Suprapubic skin (tissue), 4 donors: ENCODE measurements at places on chromosomes 13 and 19.

GRCh38 chr13:112744168-112745021, 54.6 kb downstream of the ATP11A start:
- no peaks in the 10 kb centered on the region for H3K36me3 ChIP-seq
- H3K4me1 ChIP-seq = peaks cover 20% of the 10 kb centered on the region
- no peak overlapping the region for H3K4me3 ChIP-seq
- no peaks in the 10 kb centered on the region for H3K27me3 ChIP-seq
- no peak for DNase-seq
- no peak overlapping the region for H3K27ac ChIP-seq

GRCh38 chr13:31982540-31982939, 49.0 kb upstream of the FRY start:
- peaks cover 12% of the 10 kb centered on the region for H3K4me1 ChIP-seq
- peak; percentile 68 for DNase-seq
- H3K36me3 ChIP-seq = no peaks in the 10 kb centered on the region
- H3K27ac ChIP-seq = no peak overlapping the region

GRCh38 chr13:59631271-59631670, 532.5 kb downstream of the DIAPH3 start:
- no peaks in the 10 kb centered on the region for H3K36me3 ChIP-seq
- no peak overlapping the region for H3K4me3 ChIP-seq
- no peak for DNase-seq
- H3K27ac ChIP-seq = no peak overlapping the region
- no peaks in the 10 kb centered on the region for H3K27me3 ChIP-seq

DNA sequence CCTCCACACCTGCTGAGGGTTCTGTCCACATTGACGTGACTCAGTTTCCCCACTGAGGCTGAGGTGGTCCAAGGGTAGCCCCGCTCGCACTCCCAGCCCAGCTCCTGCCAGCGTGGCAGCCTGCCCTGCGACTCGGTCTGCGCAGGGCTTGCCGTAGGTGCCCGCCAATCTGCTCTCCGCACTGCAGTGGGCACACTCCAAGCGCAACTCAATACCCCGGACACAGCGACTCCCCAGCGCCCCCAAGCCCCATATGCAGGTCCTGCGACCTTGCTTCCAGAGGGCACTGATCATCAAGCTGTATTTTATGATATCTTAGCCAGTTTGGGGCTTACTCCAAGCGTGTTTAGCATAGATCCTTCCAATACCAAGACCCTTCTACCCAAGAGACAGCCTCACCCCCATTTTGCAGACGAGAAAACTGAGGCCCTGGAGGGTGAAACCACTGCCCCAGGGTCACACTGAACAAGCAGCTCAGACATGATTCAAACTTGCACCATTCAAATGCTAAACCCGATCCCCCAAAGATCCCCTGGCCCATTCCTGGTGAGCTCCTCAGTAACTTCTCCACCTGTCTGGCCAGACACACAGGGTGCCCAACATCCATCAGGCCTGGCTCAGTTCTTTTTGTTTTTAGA, 13.5 kb downstream of the PTPRS start:
- H3K4me3 ChIP-seq = no peak overlapping the region
- no peak overlapping the region for H3K27ac ChIP-seq
- DNase-seq = no peak
- H3K36me3 ChIP-seq = no peaks in the 10 kb centered on the region
- H3K27me3 ChIP-seq = peaks cover 4% of the 10 kb centered on the region

GRCh38 chr13:41099986-41100385, 32.6 kb downstream of the KBTBD6 start:
- H3K27me3 ChIP-seq = no peaks in the 10 kb centered on the region
- no peak overlapping the region for H3K4me3 ChIP-seq
- H3K36me3 ChIP-seq = no peaks in the 10 kb centered on the region
- H3K27ac ChIP-seq = no peak overlapping the region

- H3K4me3 ChIP-seq = no peak overlapping the region
- H3K36me3 ChIP-seq = no peaks in the 10 kb centered on the region
- H3K27ac ChIP-seq = no peak overlapping the region
- no peaks in the 10 kb centered on the region for H3K27me3 ChIP-seq
- H3K4me1 ChIP-seq = peaks cover 14% of the 10 kb centered on the region
Measured at GRCh38 chr13:27406178-27406939, 18.1 kb upstream of the GTF3A start.

GRCh38 chr13:77040835-77041234, 13.9 kb upstream of the FBXL3 start:
- no peak overlapping the region for H3K27ac ChIP-seq
- H3K27me3 ChIP-seq = no peaks in the 10 kb centered on the region
- DNase-seq = no peak
- H3K4me3 ChIP-seq = no peak overlapping the region
- peaks cover 11% of the 10 kb centered on the region for H3K36me3 ChIP-seq
- no peaks in the 10 kb centered on the region for H3K4me1 ChIP-seq

DNA sequence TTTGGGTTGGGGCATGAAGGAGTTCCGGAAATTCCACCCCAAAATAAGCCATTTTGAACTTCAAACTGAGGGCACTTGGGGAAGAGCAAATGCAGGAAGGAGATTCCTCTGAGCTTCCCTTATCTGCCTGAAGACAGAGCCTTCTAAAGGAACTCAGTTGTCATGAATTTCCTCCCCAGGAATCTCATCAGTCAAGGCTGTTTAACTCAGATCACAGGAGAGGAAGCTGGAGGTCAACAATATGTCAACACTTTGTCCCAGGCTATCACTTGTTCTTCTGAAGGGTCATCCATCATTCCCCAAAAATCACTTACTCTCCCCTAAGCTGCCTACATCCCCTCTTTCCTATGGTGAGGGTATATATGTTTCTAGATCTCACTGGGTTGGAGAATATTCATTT, 26.0 kb upstream of the CHST8 start:
- no peaks in the 10 kb centered on the region for H3K4me1 ChIP-seq
- no peak overlapping the region for H3K4me3 ChIP-seq
- H3K27me3 ChIP-seq = no peaks in the 10 kb centered on the region
- H3K36me3 ChIP-seq = no peaks in the 10 kb centered on the region
- H3K27ac ChIP-seq = no peak overlapping the region
- DNase-seq = no peak

DNA sequence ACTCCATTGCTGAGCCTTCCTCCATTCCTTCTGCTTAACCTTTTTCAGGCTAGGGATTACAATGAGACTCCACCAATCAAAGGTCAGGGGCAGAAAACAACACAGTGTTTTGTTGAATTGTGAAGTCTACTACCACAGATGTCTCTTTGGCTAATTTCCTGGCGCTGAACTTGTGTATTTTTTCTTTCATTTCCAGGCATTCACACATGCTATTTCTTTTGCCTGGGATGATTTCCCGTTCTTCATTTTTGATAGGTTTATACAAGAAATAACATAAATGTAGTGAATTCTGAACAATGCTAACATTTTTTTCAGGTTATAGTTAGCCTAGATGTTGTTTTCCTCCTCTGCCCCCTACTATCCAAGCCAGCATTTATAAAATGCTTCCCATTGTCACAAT, 64.3 kb downstream of the OLFM4 start:
- H3K36me3 ChIP-seq = no peaks in the 10 kb centered on the region
- no peak overlapping the region for H3K4me3 ChIP-seq
- H3K27me3 ChIP-seq = no peaks in the 10 kb centered on the region
- H3K27ac ChIP-seq = no peak overlapping the region

DNA sequence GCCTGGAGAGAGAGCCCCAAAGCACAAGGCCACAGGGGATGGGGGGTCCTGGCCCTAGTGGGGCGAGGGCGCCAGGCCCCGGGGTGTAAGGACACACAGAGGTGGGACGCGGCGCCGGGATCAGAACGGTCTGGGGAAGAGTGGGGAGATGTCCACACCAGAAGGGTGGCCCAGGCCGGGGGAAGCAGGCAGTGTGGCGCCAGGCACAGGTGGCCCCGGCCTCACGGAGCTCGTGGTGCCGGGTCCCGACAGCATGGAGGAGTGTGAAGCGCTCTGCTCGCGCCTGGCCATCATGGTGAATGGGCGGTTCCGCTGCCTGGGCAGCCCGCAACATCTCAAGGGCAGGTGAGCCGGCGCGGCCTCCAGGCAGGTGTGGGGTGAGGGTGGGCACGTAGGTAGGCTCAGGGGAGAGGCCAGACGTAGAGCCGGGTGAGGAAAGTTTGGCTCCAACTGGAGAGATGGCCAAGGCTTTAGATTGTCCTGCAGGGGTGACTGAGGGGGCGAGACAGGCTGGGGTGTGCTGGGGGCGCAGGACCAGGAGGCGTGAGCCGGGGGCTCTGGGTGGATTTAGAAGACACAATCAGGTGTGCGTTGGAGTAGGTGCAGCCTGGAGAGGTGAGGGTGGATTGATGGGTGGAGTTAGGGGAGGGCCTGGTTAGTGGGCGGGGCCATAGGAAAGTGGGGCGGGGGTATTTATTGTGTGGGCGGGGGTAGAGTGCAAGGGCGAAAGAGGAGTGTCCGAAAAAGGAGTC, 2.9 kb upstream of the ARHGAP45 start:
- H3K4me1 ChIP-seq = peaks cover 44% of the 10 kb centered on the region
- H3K27ac ChIP-seq = no peak overlapping the region
- H3K4me3 ChIP-seq = no peak overlapping the region
- H3K27me3 ChIP-seq = peaks cover 27% of the 10 kb centered on the region
- peaks cover 6% of the 10 kb centered on the region for H3K36me3 ChIP-seq
- no peak for DNase-seq

DNA sequence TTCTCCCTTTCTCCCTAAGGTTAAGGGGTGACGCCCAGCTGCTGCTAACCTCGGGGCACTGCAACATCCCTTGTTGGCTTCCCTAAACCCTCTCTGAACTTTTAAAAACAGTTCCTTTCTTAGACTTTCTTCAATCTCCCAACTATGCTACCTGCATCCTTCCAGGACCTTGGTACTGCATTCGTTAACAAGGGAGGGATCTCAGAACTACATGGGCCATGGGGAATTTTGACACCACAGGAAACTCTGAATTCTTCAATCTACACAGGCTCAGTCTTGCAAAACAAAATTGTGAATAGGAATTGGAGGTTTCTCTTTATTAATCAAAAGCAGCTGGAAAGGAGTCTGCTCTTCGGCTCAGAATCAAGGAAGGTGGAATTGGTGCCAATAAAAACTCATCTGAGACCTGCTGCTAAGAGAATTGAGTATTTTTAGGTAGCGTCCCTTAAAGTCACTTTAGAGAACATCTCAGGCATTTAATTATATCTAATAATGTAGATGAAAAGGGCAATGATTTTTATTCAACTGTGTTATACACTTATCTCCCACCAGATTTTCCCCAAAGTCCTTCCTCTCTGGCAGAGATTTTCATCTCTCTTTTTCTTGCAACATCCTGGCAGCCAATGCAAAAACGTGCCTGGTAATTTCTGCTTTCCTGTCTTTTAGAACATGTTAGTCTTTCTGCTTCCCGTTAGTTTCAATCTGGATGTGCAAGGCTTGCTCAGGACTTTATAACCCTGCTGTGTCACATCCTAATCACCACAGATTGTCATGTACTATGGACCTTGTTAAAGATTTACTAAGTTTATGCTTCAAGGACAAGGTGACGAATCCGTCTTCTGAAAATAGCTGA, 69.1 kb upstream of the SLC15A1 start:
- peak overlapping the region; percentile 60 for H3K27ac ChIP-seq
- no peak for DNase-seq
- H3K4me3 ChIP-seq = no peak overlapping the region
- peaks cover 44% of the 10 kb centered on the region for H3K4me1 ChIP-seq

DNA sequence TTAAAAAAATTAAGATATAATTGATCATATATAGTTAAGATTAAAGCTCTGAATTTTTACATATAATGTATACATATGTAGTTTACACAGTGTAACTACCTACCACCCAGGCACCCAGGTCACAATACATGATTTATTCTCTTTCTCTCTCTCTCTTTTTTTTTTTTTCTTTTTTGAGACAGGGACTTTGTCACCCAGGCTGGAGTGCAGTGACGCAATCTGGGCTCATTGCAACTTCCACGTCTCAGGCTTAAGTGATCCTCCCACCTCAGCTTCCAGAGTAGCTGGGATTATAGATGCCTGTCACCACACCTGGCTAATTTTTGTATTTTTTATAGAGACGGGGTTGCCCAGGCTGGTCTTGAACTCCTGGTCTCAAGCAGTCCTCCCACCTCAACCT, 18.8 kb upstream of the CLASRP start:
- H3K4me1 ChIP-seq = peaks cover 3% of the 10 kb centered on the region
- no peak overlapping the region for H3K27ac ChIP-seq
- H3K27me3 ChIP-seq = no peaks in the 10 kb centered on the region
- H3K36me3 ChIP-seq = peaks cover 12% of the 10 kb centered on the region

GRCh38 chr19:5172859-5173630, 167.6 kb downstream of the PTPRS start:
- H3K4me3 ChIP-seq = no peak overlapping the region
- H3K36me3 ChIP-seq = no peaks in the 10 kb centered on the region
- no peak for DNase-seq
- peaks cover 6% of the 10 kb centered on the region for H3K4me1 ChIP-seq
- peak overlapping the region; percentile 50 for H3K27ac ChIP-seq
- H3K27me3 ChIP-seq = no peaks in the 10 kb centered on the region

DNA sequence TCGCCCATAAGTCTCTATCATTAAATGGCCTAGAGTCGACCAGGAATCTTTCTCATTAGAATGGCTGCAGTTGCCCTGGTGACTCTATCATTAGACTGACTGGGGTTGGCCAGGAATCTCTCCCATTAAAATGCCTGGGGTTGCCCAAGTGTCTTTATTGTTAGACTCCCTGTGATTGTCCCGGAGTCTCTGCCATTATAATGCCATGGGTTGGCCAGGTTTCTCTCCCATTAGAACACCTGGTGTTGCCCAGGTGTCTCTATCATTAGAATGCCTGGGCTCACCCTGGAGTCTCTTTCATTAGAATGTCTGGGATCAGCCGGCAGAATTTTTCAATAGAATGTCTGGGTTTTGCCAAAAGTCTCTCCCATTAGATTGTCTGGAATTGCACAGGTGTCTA, 1459.3 kb downstream of the UQCRFS1 start:
- H3K4me3 ChIP-seq = no peak overlapping the region
- H3K4me1 ChIP-seq = no peaks in the 10 kb centered on the region
- no peaks in the 10 kb centered on the region for H3K27me3 ChIP-seq
- no peak overlapping the region for H3K27ac ChIP-seq

- H3K4me3 ChIP-seq = no peak overlapping the region
- no peak overlapping the region for H3K27ac ChIP-seq
- no peaks in the 10 kb centered on the region for H3K36me3 ChIP-seq
- no peaks in the 10 kb centered on the region for H3K4me1 ChIP-seq
Measured at GRCh38 chr13:109628251-109628699, 158.1 kb downstream of the IRS2 start.

- H3K4me1 ChIP-seq = peaks cover 26% of the 10 kb centered on the region
- no peak overlapping the region for H3K27ac ChIP-seq
- no peak for DNase-seq
- H3K27me3 ChIP-seq = no peaks in the 10 kb centered on the region
- peaks cover 55% of the 10 kb centered on the region for H3K36me3 ChIP-seq
- no peak overlapping the region for H3K4me3 ChIP-seq
Measured at GRCh38 chr19:11168568-11168967, 13.0 kb upstream of the SPC24 start.

DNA sequence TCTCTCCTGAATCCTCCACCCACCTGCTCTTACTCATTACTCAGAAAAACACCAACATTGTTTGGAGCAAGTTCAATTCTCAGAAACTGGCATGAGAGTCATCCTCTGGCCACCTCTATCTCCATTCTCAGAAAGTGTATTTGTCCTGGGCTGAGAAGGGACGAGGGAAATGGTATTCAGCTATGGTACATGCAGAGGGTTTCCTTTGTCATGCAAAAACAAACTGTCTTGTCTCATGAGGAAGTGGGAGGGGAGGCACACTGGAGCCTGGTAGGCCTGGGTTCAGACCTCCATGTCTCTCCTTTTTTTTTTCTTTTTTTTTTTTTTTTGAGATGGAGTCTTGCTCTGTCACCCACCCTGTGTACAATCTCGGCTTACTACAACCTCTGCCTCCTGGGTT, 31.9 kb upstream of the LILRA2 start:
- no peak overlapping the region for H3K4me3 ChIP-seq
- H3K27me3 ChIP-seq = no peaks in the 10 kb centered on the region
- no peaks in the 10 kb centered on the region for H3K4me1 ChIP-seq
- H3K27ac ChIP-seq = no peak overlapping the region
- H3K36me3 ChIP-seq = no peaks in the 10 kb centered on the region
